Activated T-cell treated with anti-CD3 and anti-CD28 coated beads for 1 hour (primary cell): ENCODE measurements at places on chromosomes 6 and 20.

GRCh38 chr20:50381771-50382593 lies 128.2 kb upstream of the PTPN1 start:
- no peak for DNase-seq

DNA sequence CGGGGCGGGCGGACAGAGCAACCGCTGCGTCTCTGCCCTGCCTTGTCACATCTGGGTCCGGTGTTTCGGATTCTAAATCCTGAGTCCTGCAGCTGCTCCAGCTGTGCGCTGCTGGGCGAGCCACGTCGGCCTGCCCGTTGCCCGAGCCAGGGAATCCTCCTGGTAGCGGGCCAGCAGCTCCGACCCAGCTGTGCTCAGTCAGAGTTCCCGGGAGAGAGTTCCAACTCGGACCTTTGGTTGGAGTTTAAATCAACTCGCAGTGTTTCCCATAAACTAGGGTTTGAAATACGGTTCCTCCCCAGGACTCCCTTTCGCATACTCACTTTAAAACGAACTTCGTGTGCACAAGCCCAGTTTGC lies 315 bp upstream of the PDE10A start:
- DNase-seq = no peak

- no peak for DNase-seq
Observed at GRCh38 chr6:170288091-170288631, 2.7 kb downstream of the DLL1 start.

DNA sequence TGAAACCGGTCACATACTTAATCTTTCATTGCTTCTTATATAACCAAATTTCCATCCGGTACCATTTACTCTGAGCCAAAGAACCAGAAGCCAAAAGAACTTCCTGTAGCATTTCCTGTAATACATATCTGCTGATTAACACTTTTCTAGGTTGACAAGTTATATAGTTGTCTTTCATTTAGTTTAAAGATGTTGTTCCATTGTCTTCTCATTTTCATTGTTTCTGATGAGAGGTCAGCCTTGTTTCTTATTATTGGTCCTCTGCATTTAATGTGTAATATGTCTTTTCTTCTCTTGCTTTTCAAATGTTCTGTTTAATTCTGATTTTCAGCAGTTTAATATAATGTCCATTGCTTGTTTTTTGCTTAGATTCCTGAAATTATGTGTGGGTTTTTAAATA lies 214.5 kb upstream of the CCN2 start:
- DNase-seq = no peak

DNA sequence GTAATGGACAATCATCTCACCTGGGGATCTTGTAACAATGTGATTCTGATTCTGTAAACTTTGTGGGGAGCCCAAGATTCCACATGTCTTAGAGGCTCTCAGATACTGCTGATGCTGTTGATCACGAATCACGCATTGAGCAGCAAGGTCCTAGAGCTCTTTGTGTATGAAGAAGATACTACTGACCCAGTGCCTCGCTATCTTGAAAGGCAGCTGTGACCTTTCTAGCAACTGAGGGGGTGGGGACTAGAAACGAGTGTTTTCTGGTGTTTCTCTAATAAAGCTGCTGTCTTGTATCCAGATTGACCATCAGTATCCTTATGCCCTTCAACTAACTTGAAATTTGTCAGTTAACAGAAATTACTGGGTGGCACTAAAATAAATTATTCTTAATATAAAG lies 142.9 kb downstream of the MTHFD1L start:
- DNase-seq = no peak

GRCh38 chr6:142925575-142926110 lies 19.3 kb downstream of the HIVEP2 start:
- no peak for DNase-seq

DNA sequence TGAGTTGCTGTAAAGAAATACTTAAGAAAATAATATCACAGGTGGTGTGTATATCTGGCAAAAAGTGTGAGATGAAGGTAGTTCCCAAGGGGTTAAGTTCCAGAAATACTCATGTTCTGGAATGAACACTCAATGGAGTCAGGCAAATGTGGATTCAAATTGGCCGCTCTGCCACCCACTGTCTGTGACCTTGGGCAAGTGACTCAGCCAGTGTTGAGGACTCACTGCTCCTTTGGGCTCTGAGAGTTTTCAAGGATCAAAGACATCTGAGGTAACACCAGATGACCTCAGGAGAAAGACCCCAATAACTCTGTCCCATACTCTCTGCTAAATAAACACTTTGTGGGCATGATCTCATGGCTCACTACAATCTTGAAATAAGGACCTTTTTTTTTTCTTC lies 59.2 kb upstream of the EYA2 start:
- DNase-seq = no peak

GRCh38 chr20:63740627-63741353 lies 1.2 kb downstream of the SLC2A4RG start:
- no peak for DNase-seq

DNA sequence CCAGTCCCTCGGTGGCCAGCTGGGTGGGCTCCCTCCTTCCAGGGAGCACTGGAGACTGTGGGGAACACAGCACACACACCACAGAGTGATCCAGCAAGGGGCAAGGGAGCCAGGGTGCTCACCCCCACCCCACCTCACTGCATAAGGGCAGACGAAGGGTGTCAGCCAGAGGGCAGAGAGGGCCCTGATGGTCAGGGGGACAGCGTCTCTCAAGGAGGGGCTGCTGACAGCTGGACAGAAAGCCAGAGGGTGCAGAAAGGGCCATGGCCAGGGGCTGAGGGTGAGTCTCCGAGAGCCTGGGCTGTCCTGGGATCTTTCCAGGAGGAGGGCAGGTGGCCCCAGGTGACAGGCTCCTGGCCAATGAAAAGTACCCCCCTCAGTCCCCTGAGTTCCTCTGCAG lies 73.4 kb upstream of the PMEPA1 start:
- DNase-seq = no peak

DNA sequence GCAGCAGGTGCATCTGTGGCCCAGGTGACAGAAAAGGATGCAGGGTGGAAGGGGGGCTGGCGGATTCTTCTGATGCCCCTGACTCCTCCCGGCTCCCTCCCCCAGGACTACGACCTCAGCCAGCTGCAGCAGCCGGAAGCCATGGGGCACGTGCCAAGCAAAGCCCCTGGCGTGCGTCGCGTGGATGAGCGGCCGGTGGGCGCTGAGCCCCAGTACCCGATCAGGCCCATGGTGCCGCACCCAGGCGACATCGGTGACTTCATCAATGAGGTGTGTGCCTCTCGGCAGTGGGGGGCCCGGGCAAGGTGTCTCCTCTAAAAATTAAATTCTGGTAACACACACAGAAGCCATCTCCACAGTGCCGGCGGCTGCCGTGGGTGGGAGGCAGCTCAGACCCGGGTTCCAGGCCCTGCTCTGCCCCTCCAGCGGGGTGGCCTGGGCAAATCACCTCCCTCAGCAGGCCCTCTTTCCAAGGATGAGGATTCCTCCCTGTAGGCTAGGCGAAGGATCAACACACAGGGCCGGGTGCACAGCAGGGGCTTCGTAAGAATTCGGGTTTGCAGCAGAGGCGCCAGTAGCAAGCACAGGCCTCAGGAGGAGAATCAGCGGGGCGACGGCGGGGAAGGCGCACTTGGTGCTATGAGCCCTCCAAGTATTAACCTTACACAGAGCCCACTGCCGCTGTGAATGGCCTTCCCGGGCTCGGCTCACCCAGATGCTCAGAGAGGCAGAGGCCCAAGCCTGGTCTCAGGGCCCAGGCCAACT lies 131.5 kb downstream of the TAF4 start:
- DNase-seq = no peak

GRCh38 chr6:35739645-35740524 lies 3.1 kb downstream of the ARMC12 start:
- DNase-seq = no peak

- DNase-seq = no peak
Observed at GRCh38 chr6:69383627-69384026, 413.2 kb downstream of the LMBRD1 start.

DNA sequence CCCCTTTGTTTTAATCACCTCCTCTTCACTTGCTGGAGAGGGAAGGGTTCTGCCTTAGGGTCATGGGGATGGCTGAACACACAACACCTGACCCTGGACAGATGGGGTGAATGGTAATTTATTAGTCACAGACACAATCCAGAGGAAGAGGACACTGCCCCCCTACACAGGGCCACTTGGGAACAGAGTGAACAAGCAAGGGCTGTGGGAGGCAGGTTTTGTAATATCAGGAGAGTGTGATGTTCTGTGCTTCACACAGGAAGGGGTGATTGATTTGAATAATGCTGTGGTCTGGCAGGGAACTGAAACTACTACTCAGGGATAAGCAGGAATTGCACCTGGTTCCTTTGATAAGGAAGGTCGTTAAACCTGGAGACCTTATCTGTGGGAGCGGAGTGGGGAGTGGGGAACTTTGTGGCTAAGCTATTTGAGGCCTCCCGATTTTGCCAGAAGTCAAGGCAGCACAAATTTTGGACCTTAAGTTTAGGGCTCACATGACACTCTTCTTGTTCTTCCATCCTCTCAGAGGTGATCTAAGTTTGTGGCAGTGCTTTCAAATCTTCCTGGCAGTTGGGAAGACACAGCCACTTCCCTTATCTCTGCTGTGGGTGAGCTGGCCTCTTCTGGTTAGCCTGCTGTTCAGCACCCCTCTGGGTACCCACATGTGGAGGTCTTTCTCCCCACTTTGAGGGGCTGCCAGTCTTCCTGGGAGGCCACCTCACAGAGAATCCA lies 77.8 kb downstream of the CD164 start:
- no peak for DNase-seq

- no peak for DNase-seq
Observed at GRCh38 chr6:149164199-149164750, 153.2 kb upstream of the TAB2 start.

GRCh38 chr6:136790411-136791295 lies 1.6 kb downstream of the MAP3K5 start:
- no peak for DNase-seq

DNA sequence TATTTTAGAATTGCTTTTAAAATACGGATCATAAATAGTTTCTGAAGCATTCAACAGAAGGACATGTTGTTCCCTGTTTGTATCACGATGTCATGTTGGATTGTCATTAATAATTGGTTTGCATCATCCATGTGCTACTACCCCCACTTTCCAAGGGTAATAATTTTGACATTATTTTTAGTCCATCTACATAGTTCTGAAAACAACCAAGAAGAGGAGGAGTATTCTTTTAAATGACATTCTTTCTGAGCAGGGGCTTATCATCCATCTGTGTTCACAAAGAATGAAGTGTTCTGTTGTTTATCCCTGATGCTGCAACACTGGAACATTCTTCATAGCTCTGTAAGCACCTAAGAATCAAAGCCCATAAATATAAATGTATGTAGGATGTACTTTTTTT lies 151.0 kb upstream of the CITED2 start:
- no peak for DNase-seq

DNA sequence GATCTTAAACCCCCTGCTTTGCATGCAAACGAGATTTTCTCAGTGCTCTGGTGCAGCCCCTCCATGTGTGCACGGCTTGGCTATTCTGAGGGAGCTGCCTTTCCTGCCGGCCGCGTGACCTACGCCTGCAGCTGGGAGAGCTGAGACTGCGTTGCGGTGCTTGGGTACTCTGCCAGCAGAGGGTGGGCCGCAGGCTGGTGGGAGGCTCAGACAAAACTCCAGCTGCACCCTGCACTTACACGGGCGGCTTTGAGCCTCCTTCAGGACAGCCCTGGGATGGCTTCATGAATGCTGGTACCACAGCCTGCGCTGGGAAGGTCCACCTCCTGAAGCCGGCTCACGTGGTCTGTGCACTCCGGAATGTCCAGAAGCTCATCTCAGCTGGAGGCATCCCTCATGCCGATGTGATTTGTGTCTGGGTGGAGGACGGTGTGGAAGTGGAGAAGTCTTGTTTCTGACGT lies 223.7 kb downstream of the DLL1 start:
- DNase-seq = no peak
